ENCODE measurements at places on chromosomes 1 and 21. TPM values are rescaled to one million over a fixed set of nuclear protein-coding genes. Genes with fewer than 3 reads are reported as not detected.

- peak; percentile 57 for DNase-seq
Measured at GRCh38 chr1:159854116-159854692, 8.3 kb downstream of the VSIG8 start.

DNA sequence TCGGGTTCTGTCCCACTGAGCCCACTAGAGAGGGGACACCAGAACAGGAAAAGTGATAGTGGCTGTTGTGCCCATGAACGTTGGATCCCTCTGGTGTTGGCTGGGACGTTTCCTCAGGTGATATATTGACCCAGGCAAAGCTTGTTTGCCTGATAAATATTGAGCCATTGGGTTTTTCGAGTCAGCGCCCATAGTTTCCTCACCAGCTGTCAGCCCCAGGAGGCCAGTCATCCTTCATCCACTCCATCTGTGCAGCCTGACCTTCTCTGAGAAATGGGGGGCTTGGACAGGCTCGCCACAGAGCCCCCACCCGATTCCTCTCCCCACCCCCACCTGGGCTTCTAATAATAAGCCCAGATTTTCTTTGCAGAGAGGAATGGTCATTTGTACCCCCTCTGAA is 13.3 kb downstream of the DISP3 start:
- DNase-seq = no peak

DNA sequence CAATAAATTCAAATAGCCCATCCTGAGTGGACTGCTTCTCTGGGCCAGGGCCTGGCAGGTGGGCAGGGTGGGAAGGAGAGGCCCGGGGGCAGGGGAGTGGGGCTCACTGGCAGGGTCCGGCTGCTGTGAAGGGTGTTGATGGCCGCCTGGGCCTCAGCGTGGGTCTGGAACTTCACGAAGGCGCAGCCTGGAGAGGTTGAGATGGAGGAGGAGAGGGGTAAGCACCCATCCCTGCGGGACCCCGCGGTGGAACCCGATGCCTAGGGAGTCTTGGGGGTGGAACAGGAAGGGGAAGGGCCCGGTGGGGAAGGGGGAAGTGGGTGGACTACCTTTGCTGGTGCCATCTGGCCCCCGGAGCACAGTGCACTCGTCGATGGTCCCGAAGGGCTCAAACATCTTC is 7.7 kb downstream of the CELF3 start:
- DNase-seq = no peak

GRCh38 chr1:97781762-97782337 is 139.0 kb downstream of the DPYD start:
- no peak for DNase-seq

DNA sequence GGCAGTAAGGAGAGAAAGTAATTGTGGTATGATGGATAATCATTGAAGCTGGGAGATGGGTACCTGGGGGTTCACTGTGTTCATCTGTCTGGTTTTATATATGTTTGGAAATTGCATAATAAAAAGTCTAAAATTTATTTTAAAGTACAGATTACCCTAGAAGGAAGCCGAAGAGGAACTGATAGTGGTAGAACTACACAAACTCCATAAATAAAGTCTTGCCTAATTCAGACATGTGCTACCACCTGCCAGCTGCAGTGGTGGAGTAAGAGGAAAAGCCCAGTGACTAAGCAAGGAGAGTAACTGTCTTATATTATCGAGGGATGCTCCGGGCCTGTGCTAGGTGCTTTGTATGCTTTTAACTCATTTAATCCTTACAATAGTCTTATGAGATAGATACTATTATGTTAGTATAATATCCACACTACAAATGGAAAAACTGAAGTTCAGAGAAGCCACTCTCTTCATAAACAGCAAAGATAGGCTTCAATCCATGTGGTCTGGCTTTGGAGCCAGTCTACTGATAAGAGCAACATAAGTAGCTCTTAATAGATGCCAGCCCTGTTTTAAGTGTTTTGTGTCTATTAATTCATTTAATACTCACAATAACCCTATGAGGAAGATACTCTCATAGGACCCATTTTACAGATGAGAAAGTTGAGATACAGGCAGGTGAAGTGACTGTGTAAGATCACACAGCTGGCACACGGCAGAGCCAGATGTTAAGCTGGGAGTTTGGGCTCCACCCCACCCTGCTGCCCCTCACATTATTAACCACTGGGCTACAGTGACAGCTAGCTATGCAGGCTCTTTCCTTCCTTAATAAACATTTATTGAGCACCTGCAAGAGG is 56.8 kb upstream of the HNRNPU start:
- DNase-seq = no peak

The S100A7A gene
- not detected for polyA plus RNA-seq

The MAB21L3 gene
- polyA plus RNA-seq = not detected

Data from right lung (tissue), 10 donors.